Testis (tissue), 5 donors: ENCODE measurements at places on chromosomes 7 and 10. TPM values are rescaled to one million over a fixed set of nuclear protein-coding genes. Genes with fewer than 3 reads are reported as not detected.
A peak's percentile ranks its signal among the peaks of the same experiment; 100 is the strongest.

DNA sequence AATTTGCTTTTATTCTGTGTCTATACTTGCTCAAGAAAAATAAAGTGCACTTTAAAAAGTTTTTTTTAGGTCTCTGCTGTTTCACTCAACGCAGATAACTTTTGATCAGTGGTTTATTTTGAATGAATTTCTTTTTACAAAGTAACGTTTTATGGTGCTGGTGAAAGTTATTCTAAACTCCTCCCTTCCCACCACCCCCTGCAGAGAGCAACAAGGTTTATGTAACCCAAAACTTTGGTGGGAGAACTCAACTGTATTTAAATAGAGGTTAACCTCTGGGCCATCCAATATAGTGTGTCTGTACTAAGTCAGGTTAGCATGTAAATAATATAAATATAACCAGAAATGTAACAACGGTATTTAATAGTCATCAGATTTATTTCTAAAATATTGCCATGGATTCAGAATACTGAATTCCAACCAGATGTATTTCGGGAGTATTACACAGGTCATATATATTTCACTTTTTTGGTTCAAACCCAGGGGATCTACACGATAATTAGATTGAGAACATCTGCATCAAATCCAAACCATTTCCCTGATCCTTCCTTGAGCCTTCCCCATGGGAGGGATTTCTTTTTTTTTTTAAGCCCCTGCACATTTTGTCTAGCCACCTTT, 3.9 kb upstream of the CUX1 start:
- DNase-seq = peak; percentile 33
- H3K4me1 ChIP-seq = peaks cover 12% of the 10 kb centered on the region
- H3K27me3 ChIP-seq = no peaks in the 10 kb centered on the region
- H3K27ac ChIP-seq = no peak overlapping the region

NIPSNAP2 gene
- total RNA-seq = 136 TPM

OGDHL gene
- 16.6 TPM for total RNA-seq

TMEM236 gene
- 0.43 TPM for total RNA-seq
